CD4-positive, alpha-beta T cell treated with Interferon gamma for 1 hour (primary cell): ENCODE measurements at places on chromosomes 7 and 10.

DNA sequence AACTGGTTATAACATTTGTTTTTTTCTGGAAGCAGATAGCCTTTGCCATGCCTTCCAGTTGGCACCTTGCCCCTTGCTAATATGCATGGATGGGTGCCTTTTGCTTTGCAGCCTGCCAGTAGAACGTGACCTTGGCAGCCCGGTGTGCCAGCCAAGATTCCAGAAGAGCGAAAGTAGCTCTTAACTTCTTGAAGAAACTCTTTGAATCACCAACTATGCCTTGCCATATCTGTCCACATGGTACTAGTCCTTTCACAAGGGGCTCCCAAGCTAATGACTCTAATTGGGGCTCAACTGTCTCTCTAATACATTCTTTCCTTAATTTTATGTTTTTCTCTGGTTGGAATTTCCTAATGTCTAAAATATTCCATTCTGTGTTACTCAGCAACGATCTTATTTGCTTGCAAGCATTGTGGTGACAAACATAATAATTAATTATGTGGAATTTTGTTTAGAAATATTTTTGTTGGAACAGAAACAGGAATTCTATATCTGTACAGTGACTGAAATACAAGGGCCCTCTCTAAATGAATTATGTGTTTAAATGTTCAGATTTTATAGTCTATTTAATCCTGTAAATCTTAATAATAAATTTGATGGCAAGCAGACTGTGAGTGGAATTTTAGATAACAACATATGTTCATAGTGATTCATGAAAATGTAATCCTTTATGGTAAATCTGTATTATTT, 45.8 kb downstream of the HDAC9 start:
- no peak for DNase-seq

- DNase-seq, result no peak
Observed at GRCh38 chr10:30455816-30456215, 21.8 kb downstream of the MAP3K8 start.

DNA sequence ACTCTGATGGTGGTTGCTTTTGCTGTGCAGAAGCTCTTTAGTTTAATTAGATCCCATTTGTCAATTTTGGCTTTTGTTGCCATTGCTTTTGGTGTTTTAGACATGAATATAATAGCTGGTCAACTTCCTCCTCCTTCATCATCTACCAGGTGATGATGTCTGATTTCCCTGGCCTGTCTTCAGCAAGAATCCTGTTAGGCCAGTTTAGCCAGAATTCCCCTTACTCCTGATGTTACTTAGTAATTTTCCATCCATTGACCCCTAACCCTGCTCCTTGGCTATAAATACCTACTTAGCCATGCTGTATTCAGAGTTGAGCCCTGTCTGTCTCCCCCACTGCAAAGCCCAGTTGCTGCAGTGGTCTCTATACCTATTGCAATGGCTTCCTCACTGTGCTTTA, 91.4 kb downstream of the ZNF777 start:
- no peak for DNase-seq

DNA sequence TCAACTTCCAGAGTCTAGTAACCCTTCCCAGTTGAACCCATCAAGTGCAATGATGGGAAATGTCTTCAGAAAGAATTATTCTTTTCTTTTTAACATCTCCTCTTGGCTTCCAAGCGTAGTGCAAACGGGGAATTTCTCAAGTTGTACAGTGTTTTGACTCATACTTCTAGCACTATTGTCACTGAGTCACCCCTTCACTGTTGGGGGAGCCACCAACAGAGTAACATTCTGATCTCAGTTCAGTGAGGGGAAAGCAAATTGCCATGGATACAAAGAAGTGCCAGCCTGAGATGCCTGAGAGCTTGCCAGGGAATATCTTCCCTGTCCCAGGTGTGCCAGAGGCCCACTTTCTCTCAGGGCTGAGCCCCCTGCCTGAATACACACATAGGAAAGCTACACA, 31.0 kb downstream of the CYP3A5 start:
- no peak for DNase-seq

DNA sequence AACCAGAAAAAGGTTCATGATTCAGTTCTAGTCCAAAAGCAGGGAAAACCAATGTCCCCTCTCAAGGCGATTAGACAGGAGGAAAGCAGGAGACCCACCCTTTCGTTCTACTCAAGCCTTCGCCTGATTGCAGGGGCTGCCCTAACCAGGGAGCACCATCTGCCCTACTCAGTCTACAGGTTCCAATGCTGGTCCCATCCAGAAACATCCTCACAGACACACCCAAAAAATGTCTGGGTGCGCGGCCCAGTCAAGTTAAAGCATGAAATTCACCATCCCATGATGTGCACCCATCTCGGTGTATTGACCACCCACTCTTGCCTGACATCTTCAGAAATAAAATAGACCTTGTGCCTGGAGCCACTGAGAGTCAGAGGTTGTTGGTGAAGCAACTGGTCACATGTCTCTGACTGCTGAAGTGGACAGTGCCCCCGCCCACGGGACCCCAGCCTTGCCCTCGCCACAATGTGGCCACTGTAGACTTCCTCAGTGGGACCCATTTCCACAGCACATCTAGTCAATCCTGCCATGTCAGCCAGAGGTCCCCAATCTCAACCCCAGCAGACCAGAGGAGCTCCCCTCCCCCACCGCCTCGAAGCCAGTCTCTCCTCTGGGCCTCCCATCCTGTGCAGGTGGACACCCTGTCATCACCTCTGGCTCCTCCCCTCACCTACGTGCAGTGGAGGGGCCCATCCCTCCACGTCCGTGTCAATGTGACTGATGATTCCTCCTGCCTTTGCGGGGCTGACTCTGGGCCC, 116.3 kb upstream of the PPP2R2D start:
- DNase-seq, result no peak

- DNase-seq, result no peak
Observed at GRCh38 chr10:4382811-4383210, 443.2 kb upstream of the AKR1E2 start.

DNA sequence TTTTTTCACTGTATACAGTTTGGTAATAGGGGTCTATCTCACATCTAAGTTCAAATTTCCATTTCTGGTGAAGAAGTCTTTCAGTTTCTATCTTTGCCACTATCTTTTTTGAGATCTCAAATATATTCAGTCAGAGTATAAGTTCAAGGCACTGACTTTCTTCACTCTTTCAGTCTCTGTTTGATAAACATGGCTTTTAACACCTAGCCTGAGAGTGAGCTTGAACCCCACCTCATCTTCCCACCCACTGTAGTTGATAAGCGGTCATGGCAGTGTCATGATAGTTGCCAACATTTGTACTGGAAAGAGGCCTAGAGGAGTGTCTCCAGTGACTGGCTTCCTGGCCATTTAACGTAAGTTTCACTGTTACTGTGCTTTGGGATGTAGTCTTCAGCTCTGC, 41.2 kb upstream of the AGR3 start:
- DNase-seq, result no peak

DNA sequence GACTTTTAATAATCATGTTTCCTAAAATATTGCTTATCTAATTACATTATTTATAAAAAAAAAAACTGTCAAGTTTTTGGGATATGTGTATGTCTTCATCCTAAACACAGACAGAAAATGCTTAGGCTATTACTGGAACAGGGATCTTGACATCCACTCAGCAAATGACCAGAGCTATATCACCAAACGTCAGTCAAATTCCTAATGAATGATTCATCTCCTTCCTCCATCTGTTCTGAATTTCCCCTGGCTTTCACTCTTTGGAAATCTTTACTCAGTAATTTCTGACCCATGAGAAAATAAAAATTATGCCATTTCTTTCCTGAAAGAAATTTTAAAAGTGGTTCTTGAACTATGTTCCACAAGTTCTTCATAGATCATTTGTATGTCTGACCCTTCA, 552.4 kb upstream of the KCND2 start:
- DNase-seq, result no peak

GRCh38 chr7:28629216-28629842, 217.0 kb downstream of the CREB5 start:
- no peak for DNase-seq

DNA sequence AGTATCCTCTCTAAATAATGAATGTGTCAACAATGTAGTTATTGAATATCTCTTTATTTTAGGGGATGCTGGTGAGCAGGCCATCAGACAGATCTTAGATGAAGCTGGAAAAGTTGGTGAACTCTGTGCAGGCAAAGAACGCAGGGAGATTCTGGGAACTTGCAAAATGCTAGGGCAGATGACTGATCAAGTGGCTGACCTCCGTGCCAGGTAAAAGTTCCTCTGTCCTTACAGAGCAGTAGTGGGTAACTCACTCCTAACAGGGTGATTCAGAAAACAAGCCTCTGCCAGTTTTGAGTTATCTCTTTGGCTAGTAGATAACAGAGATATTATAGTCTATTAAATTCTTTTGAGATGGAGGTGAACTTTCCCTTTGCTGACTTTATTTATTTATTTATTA, 67.3 kb downstream of the AP3M1 start:
- DNase-seq, result no peak

DNA sequence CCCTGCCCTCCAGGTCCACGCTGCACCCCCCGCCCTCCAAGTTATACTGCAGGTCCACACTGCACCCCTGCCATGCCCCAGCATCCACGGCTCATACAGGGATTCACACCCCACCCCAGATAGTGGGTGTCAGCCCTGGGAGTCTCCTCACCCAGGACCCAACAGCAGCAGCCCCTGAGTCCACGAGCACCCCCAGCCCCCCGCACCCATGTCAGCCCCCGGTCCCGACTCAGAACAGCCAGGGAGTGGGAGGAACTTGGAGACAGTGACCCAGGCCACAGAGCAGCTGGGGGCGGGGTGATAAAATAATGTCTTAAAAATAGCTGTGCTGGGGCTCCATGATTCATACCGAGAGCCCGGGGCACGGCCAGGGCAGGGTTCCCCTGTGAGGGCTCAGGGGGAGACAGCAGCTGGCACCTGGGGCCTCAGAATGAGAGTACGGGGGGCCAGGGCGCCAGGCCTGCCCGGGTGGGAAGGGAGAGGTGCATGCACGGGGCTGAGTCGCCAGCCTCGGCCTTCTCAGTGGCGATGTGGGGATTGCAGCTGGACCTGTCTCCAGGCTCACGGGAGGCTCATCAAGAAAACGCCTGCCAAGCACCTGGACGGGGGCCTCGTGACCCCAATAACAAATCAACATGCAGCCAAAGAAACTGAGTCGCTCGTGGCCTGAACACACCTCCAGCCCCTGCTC, 29.8 kb downstream of the ADAP1 start:
- DNase-seq, result peak; percentile 44

DNA sequence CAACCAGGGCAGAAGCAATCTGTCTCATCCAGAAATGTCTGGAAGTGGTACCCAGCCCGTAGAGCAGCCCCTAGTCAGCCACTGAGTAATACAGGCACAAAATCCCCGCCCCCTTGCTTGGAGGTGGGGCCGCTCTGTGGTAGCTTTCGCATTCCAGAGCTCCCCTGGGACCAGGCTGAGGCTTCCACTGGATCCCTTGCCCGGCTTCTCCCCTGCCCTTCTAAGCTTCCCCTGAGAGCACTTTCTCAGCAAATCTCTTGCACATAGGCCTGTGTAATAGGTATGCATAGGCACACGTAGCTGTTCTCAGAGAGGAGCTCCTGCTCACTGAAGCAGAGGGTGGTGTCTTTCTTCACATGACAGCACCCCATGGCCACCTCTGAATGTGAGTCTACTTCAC, 144.2 kb downstream of the BMS1 start:
- no peak for DNase-seq

GRCh38 chr7:137642031-137642430, 204.7 kb downstream of the DGKI start:
- DNase-seq, result no peak

- DNase-seq, result peak; percentile 71
Observed at GRCh38 chr7:100694098-100694745, at the start of gene GIGYF1. Gene GIGYF1, minus strand, starts transcription at chr7:100694250. Its CDS starts 6,012 bp downstream, at chr7:100688238.

DNA sequence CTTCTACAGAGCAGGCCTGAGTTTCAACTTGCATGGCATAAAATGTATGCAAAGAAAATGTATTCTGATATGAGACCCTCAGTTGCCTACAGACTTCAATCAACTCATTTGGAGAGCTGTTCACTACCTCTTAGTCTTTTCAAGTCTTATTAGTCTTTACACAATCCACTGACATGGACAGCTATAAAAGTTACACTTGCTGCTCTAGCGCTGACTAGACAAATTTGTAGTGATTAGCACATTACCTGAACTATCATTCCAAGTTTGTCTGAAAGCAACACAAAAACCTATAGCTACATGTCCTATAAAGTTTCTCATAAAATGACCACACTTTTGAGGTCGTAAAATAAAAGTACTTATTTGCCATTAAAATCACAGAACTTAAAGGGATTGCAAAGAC, 83.9 kb downstream of the PARD3 start:
- DNase-seq, result no peak

DNA sequence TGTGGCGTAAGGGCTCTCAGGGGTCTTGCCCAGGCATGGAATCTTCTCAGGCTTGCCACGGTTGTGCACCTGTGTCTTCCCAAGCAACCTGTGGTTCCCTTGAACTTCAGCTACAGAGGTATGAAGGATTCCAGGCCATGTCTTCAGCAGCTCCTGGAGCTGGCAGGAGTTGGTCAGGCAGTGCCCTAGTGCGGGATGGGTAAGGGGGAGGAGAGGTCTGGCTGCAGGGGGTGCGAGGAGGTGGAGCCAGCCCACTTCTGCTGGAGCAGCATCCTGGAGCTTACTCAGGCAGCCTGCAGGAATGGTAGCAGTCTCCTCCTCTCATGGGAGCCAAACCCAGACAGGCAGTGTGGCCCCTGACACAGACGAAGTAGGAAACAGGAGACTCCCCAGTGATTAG, 3.8 kb upstream of the TRIL start:
- no peak for DNase-seq

DNA sequence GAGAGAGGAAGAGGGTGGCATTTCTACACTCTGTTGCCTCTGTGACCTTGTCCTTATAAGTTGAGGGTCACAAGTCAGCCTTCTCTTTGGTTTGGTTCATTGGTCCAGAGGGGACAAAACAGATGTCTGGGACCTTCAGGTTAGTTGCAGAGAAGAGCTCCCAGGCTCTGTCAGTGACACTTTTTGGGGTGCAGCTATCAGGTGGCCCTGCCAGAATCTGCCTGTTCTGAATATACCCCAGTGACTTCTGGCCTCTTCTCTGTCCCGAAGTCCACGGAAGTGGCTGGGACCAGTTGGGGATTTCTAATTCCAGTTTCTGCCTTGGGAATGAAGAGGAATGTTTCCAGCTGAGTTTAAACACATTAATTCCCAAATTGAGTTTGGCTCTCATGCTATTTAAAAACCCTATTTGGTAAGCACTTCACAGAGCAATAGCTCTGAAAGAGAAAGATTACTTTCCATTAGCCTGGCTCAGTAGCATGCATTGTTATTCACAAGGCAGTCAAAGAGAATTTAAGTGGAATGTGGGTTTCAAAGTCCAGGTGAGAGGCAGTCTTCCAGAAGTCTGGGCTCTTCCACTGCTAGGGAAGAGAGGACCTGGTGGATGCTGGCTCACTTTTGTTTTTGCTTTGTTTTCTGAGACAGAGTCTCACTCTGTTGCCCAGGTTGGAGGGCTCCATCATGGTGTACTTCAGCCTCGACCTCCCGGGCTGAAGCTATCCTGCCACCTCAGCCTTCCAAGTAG, 237.8 kb upstream of the GALNT17 start:
- no peak for DNase-seq
